ENCODE measurements at places on chromosomes 5 and 9.

DNA sequence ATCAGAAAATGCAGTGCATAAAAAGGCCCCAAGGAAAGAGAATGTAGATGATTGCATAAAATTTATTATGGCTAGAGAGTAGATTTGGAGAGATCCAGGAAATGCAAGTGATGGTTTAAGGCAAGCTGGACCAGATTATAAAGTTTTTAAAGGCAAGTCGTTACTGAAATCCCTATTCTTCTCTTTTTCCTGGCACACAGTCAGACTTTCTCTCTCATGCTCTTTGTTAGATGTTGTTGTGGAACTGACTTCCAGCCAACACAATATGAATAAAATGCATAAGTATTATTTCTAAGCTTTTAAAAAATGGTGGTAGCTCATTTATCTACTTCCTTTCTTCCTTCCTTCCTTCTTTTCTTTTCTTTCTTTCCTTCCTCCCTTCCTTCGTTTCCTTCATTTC, 1085.4 kb upstream of the CDH6 start:
- DNase-seq = no peak

- no peak for DNase-seq
These were observed 4.0 kb upstream of the TNPO1 start for GRCh38 chr5:72812488-72812887.

DNA sequence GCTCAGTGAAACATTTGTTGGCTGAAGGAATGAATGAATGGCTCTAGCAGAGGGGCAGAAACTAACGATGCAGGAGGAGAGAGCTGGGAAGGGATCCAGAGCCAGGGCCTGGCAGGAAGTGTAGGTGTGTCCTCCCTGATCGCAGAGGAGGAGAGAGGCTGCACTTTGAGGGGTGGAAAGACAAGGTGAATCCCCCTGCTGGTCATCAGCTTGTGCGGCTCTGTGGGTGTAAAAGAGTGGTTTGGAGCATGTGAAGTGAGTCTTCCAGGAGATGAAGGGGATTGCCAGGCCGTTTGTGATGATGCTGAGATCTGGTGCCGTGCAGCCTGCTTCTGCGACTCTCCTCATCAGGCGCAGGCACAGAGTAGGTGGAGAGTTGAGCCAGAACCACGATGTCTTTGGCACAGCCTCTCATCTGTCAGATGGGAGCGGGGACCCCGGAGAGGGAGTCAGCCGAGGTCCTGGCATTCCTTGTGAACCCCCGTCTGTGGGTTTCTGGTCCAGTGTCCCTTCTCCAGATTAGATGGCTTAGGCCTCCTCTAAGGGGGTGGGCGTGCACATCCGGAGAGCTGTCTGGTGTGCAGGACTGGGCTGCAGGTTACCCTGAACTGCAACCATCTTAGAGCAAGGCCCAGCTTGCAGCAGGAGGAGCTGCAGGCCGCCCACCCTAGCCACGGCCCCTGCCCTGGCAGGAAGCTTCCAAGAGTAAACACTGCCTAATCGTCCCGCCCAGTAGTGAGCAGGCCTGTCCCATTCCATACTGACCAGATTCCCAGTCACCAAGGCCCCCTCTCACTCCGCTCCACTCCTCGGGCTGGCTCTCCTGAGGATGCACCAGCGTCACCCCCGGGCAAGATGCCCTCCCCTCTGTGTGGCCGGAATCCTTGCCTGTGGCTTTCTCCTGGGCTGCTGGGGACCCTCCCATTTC, at the start of gene ADAMTS13:
ADAMTS13 (plus strand) TSS at position 753 of the 928 bp plus-strand sequence; CDS start at position 830, 77 bp downstream.
- no peak for DNase-seq

DNA sequence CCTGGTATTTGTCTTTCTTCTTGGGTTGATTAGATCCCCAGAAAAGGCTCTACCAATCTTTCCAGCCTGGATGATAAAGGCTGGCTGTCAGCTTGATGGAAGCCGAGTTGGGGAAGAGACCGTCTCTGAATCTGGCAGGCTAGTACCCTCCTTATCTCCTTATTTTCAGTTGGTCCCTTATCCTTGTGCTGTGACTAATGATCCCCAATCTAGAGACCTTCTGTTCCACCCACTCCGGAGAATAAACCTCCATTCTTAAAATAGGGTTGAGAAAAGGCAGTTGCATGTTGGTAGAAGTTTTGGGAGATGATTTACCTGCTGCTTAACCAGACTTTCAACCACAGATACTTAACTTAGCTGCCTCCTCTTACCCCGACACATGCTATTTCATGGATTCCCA, 52.3 kb downstream of the PRKACG start:
- no peak for DNase-seq

GRCh38 chr9:110950041-110950645, 88.1 kb downstream of the LPAR1 start:
- no peak for DNase-seq

DNA sequence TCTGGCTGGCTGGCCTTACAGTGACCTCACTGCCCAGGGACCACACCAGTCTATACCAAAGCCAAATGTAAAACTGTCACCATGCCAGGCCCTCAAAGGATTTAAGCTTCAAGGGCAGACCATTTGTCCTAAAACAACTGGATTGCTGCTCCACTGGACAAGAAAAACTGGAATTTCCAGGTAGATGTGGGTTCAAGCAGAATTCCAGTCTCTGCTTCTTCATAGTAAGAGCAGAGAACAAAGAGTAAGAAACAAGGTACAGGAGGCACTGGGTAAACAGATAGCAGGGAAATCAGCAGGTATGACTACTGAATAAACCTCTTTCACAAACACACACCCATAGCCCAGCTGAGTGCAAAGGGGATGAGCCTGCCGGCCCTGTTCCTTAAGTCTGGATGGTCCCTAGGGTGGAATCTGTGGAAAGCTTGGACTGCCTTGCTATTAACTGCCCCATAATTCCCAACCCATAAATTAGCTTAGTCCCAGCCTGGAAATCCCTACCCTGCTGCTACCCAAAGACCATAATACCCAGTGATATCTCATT, 5.5 kb downstream of the B4GALT1 start:
- DNase-seq = no peak

GRCh38 chr5:143516249-143516648, 112.8 kb upstream of the NR3C1 start:
- no peak for DNase-seq

DNA sequence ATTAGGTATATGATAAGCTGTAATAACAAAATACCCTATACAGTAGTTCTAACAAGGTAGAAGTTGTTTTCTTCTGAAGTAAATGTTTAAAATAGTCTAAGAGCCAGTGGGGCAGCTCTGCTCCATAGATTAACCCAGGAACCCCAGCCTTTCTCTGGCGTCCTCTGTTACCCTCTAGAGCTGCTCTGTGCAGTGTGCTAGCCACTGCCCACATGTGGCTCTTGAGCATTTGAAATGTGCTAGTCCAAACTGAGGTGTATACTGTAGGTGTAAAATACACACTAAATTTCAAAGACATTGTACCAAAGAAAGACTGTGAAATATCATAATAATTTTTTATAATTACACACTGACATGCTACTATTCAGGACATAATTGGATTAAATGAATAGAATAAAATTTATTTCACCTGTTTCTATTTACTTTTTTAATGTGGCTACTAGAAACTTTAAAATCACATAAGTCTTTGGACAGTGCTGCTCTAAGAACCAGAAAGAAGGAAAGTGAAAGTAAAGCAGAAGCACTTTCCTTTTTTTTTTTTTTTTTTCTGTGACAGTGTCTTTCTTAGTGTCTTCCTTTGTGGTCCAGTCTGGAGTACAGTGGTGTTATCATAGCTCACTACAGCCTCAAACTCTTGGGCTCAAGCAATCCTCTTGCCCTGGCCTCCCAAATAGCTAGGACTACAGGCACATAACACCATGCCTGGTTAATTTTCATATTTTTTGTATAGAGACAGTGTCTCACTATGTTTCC, 39.3 kb downstream of the RAI14 start:
- DNase-seq = no peak

GRCh38 chr5:174610968-174611367, 113.4 kb upstream of the MSX2 start:
- peak; percentile 24 for DNase-seq

DNA sequence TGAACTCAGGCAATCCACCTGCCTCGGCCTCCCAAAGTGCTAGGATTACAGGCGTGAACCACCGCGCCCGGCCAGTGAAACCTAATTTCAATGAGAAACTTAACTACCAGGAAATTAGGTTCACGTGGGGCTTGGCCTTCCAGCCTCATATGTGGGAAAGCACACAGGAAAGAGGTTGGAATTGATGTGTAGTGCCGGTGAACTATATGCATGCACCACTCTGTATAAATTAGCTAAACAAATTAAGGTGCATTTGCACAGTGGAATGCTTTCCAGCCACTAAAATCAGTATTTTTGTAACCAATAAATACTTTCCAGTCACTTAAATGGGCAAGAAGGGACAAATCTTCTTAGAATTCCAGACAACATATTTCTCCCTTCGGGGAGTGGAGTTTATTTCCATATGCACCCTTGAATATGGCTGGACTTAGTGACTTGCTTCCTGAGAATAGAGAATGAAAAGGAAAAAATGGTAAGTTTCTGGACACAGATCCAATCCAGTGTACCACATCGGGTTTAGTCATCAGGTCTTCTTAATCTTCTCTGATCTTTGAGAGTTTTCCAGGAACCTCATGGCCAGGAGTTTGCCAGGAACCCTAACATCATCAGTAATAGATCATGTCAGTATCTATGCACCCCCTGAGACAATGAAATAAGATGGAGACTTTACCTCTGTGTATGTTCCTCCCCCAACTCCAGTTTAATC, 24.9 kb downstream of the ATOX1 start:
- no peak for DNase-seq

DNA sequence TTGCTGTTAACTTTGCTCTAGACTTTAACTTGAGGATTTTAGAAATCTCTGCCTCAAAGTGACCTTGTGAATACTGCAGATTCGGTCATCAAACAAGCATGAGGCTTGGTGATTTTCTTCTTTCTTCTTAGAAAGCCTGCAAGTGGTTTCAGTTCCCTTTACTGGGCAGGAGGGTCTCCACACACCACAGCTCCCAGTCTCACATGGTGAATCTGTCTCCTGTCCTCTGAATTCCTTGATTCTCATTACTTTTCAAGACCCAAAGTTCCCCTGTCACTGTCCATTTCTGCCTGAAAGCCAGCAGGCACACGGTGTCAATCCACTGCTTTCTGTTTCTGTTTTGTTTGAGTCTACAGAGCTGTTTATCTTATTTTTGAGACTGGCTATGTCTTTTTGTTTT, 14.1 kb downstream of the HSPB3 start:
- DNase-seq = no peak

GRCh38 chr9:129487658-129488483, 133.0 kb downstream of the C9orf50 start:
- DNase-seq = no peak

DNA sequence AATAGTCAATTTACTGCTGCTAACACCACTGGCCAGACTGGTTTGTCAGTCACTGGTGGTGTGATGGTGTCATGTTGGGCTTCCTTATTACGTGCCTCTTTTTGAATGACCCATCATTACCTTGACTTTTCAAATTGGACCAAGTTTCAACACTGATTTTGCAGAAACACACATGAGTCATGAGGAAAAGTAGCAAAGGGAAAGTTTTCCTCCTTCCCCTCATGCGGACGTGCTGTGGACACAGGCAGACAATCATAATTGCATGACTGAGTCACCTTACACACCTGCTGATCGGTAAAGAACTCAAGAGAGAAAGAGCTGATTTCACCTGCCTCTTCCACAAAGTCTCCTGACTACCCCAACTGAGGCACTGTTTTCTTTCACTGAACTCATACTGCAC, 324.5 kb downstream of the ARRDC3 start:
- DNase-seq = no peak

GRCh38 chr9:21801683-21802417, 586 bp upstream of the MTAP start:
- peak; percentile 57 for DNase-seq

DNA sequence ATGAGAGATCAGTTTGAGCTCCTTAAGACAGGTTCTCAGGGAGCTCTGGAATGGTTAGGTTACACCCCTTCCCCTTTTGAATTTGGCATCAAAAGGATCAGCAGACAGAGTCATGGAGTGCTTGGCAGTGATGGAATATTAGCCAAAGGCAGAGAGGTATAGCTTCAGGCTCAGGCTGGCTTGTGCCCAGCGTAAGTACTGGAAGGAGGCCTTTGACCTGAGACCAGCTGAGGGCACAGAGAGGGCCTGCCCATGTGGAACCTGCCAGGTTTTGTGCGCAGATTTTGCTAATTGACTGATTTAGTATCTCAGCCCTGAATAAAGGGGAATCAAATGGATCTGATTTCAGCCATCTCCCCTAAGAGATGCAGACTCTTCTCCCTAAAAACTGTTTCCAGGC, 81.5 kb downstream of the RGS3 start:
- DNase-seq = no peak

- no peak for DNase-seq
These were observed 23.7 kb downstream of the KIAA1191 start for GRCh38 chr5:176337913-176338312.

- DNase-seq = no peak
These were observed 409.5 kb downstream of the MAT2B start for GRCh38 chr5:163914910-163915309.

GRCh38 chr5:90528601-90529193, 687 bp downstream of the LYSMD3 start:
- no peak for DNase-seq

- DNase-seq = no peak
These were observed 281.9 kb downstream of the DRD1 start for GRCh38 chr5:175162036-175162435.

- DNase-seq = no peak
These were observed 74.5 kb upstream of the TBC1D2 start for GRCh38 chr9:98329904-98330303.

GRCh38 chr9:114039484-114039883, 38.6 kb downstream of the AMBP start:
- DNase-seq = no peak

GRCh38 chr5:128782446-128782845, 182.8 kb upstream of the SLC27A6 start:
- DNase-seq = peak; percentile 48

DNA sequence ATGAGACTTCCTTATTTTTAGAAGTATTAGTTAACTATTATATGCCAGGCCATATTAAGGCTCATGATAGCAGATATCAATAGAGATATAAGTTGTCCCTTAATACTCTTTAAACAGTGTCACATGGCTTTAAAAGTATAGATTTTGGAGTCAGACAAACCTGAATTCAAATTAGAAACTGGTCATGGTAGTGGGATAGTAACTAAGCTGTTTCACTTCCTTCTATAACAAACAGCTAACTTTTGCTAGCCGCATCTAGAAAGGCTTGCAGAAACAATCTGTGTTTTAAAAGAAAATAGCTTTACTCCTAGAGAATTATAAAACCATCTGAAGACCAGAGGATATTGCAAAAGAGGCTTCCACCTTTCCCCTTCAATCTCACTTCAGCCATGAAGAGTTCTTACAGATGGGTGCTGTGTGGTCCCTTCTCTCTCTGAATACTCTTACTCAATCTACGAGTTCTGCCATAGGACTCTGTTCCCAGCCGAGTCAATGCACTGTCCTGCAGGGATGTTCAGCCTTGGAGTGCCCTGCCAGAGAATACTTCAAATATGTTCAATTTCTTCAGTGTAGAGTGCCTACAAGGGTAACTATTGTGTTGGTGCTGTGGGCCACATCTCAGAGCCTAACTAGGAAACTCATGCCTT, 810.2 kb downstream of the EFNA5 start:
- DNase-seq = no peak

DNA sequence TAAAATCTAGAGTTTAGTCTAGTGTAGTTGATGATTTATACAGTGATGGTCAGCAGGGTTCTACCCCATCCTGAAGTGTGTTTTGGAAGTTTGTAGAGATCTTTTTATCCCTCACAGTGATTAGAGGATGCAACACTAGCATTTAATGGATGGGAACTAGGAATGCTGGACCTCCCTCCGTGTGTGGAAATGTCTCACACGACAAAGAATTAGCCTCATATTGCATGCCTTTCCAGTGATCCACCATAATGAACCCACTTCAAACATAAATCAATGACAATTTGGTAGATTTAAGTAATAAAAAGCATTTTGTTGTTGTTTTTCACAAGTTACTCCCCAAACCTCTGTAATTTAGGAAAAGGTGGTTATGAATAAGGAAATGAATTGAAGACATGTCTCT, 82.5 kb upstream of the LMNB1 start:
- DNase-seq = no peak
